GM12891 (cell line): ENCODE measurements at places on chromosomes 13 and 19.
A peak's percentile ranks its signal among the peaks of the same experiment; 100 is the strongest.

DNA sequence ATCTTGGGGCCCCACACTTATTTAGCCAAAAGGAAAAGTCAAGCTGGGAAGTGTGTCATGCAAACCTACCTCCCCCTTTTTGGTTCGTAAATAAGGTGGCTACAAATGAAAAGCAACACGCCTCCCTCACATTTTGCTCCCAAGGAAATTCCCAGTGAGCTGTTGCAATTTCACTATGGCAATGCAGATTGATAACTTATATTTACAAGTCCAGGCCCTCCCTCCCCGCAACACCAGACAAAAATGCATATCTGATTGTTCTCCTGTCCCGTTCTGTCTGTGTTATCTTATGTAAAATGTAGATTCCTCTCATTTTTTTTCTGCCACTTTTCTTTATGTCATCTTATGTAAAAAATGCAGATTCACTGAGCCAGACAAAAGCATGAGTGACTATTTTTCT, 1305.3 kb downstream of the SLITRK5 start:
- no peak for DNase-seq

GRCh38 chr13:48004201-48004600, 3.1 kb upstream of the SUCLA2 start:
- no peak for DNase-seq

GRCh38 chr19:39003796-39004195, 28.3 kb upstream of the FBXO17 start:
- DNase-seq: no peak

DNA sequence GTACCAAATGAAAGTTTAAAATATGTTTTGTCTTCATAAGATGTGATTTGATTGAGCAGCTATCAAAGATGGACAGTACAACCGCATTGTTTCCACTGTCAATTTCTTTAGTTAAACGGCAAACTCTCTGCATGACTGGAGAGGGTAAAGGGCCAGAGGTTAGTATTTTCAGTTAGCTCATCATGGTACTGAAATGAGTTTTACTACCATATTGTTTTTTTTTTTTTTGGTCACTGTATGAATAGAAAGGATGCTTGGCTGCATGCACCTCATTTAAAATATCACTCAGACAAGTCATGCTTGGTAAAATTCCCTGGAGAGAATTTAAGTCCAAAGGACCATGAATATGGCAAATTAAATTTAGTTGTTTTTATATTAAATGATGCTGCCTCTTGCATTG, 942.1 kb upstream of the SPRY2 start:
- DNase-seq: no peak

DNA sequence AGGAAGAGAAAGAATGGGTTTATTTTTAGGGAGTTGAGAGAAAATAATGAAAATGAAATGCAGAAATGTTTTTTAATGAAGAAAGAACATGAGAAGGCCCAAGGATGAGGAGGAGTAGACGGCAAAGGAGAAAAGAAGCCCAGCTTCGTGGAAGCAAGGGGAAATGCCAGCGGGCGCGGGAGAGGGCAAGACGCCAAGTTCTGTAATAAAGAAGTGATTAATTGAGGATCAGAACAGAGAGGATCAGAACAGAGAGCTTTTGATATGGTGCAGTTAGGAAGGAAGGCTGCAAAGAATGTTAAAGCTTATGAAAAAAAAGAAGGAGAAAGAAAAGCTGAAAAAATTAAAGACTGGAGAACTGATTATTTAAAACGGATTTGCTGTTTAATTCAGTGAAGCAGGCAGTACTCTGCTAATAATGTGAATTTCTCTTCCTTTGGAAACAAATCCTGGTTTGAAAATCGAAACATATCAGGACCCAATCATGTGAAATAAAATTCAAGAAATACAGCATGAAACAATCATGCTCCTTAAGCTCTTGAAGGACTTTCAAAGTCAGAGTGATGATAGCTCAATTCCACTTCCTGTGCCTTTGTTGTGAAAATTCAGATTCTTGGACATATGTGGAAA, 99.3 kb upstream of the SOX1 start:
- DNase-seq: no peak

GRCh38 chr19:28023064-28023463, 1189.9 kb downstream of the UQCRFS1 start:
- DNase-seq: no peak

- DNase-seq: no peak
Observed at GRCh38 chr19:9912551-9913236, 23.6 kb downstream of the OLFM2 start.

DNA sequence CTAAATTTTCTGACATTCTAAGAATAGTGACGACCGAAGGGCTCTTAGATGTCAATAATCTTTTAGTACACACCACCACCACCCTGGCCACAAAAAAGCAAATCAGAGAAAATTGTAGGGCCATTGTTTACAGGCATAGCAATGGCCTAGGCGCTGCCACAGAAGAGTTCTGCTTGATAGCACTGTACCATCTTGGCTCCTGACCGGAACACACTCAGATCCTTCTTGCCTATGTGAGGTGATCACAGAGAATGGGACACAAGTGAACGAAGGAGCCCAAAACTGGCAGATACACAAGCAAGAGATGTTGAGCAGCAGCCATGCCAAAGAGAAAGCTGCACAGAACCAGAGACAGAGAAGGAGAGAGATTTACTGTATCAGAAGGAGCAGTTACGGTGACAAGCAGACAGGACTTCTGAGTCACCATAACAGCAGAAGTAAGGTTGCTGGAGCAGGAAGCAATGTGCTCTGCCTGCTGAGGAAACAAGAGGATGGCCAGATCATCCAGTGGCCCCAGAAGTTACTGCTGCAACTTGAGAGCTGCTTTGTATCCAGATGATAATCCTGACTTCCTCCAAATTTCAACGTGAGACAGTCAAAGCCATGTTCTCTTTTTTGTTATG, 105.2 kb downstream of the SLITRK6 start:
- no peak for DNase-seq

- DNase-seq: no peak
Observed at GRCh38 chr13:18998389-18998788, 183.2 kb downstream of the TUBA3C start.

GRCh38 chr19:14916848-14917247, 24.4 kb upstream of the OR7C2 start:
- DNase-seq: no peak

- DNase-seq: no peak
Observed at GRCh38 chr13:105816994-105817393, 718.5 kb downstream of the EFNB2 start.

- DNase-seq: no peak
Observed at GRCh38 chr13:96946709-96947311, 47.5 kb downstream of the OXGR1 start.

- DNase-seq: no peak
Observed at GRCh38 chr13:38880397-38880796, 110.2 kb downstream of the STOML3 start.

DNA sequence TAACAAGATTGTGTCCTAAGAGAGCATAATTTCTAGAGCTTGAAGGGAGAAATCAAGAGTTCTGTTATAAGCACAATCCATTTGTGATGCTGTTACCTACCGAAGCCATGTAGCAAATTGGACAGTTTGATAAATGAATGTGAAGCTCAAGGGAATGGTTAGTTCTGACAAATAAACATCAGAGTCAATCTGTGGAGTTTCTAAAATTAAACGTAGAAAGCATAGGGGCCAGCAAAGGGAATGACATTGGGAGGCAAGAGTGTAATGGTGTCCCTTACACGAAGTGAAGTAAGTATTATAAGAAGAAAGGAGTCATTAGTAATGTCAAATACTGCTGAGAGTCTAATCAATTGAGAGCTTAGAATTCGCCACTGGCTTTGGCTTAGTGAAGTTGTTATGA, 200.2 kb upstream of the SLITRK1 start:
- DNase-seq: no peak

DNA sequence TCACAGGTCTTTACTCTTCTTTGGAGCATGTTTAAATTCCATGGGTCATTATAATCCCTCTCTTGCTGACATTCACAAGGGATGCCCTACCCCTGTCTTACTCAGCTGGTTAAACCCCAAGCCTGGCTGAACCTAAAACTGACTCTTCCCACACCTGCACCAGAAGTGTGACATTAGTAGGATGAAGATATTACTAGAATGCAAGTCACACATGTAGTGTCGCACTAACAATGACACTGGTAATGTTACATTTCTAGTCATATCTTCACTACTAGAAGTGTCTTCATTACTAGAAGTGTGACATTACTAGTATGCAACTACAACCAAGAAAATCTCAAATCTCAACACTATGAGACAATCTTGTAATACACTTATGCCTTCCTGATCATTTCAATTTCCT, 14.2 kb downstream of the ZAR1L start:
- DNase-seq: no peak

GRCh38 chr19:36997152-36997842, 80.9 kb upstream of the ZNF420 start:
- no peak for DNase-seq

GRCh38 chr13:29577136-29578051, 18.1 kb downstream of the SLC7A1 start:
- no peak for DNase-seq

DNA sequence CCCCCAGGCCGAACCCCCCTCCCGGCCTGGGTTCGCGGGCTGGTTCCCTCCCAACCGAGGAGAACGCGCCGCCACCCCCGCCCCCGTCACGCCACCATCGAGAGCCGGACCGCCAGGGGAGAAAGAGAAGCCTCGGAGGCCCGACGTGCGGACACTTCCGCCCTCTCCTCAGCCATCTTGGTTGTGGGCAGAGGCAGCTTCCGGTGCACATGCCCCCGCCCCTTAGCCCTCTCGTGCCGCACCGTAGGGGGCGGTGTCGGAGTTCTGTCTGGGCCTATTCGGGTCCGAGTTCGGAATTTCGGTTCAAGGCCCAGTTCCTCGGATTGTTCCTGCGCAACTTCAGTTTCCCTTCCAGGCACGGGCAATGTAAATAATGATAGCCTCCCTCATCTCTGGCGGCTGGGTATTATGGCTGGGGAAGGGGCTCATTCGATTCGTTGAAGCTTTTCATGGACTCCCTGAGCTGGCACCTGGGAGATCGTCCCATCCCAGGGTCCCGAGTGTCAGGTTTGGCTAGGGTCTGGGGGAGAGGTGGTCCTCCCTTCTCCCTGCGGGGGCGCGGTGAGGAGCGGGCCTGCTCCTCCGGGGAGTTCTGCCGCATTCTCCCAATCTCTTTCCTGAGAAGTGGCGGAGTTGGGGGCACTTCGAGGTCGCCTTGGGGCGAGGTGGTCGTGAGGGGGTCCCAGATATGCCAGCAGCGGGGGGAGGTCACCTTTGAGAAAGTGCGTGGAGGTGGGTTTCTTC, at the start of the genes IER2 and STX10:
Gene IER2 (plus strand): TSS at position 225 of the 744 bp plus-strand sequence. CDS start 2,776 bp downstream, outside the sequence.
Gene STX10 (minus strand): TSS at position 189 of the 744 bp plus-strand sequence. CDS start 202 bp downstream, outside the sequence.
- peak; percentile 95 for DNase-seq

DNA sequence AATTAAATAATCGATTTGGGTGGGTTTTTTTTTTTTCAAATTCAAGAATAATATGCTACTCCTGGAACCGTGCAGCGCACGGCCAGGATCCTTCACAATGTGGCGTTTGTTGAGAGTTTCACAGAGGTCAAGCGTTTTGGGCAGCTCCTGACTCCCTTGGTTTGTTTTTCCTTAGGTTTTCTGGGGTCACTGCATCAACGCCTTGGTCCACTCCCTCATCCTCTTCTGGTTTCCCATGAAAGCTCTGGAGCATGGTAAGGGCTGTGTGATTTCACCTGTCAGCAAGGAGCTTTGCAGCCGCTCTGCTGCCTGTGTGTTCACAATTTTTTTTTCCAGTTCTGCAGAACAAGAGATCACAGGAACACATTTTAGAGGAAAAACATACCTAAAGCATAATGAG, 212.4 kb downstream of the SHISA2 start:
- no peak for DNase-seq

GRCh38 chr13:41465898-41466320, 8.6 kb downstream of the RGCC start:
- DNase-seq: no peak

- no peak for DNase-seq
Observed at GRCh38 chr13:58587183-58587582, 955.6 kb downstream of the PCDH17 start.

GRCh38 chr19:6362027-6362350, 658 bp downstream of the CLPP start:
- DNase-seq: no peak

GRCh38 chr19:49972841-49973240, 11.9 kb upstream of the SIGLEC11 start:
- DNase-seq: no peak
